ENCODE measurements at places on chromosomes 11 and 22.

DNA sequence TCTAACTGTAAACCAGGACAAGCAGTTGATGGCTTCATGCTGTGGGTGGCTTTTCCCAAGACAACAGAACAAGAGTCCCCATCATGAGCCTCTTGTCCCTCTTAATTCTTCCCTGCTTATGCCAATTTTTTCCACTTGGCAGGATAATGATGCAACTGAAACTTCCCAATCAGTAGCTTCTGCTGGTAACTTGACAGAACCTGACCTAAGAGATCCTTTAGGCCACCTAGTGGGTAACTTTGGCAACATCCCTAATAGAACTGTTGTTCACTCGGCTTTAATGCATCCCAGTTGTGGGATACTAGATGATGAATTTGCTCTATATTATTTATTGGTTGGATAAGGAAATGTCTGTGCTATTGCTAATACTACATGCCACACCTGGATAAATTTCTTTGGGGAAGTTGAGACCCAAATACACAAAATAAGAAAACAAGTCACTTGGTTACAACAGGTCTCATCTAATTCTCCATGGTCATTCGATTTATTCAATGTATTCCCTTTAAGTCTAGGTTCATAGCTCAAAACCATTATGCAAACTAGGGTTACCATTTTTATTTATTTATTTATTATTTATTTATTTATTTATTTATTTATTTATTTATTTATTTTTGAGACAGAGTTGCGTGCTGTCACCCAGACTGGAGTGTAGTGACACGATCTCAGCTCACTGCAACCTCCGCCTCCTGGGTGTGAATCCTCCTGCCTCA is 41.4 kb upstream of the NFAM1 start:
- peak; percentile 49 for DNase-seq

DNA sequence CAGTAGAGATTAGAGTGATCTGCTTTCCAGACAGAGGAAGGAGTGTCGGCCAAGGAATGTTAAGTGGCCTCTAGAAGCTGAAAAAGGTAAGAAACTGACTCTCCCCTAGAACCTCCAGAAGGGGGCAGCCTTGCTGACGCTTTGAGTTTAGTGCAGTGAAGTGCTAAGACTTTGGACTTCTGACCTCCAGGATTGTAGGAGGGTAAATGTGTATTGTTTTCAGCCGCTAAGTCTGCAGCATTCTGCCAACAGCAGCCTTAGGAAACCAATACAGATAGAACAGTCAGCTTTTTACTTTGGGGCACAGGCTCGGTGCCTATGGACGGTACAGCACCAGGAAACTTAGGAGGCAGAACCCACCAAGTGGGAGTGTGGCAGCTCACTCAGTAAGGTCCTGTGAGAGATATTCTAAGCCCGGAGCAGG is 3.6 kb upstream of the TBC1D22A start:
- DNase-seq = peak; percentile 66

DNA sequence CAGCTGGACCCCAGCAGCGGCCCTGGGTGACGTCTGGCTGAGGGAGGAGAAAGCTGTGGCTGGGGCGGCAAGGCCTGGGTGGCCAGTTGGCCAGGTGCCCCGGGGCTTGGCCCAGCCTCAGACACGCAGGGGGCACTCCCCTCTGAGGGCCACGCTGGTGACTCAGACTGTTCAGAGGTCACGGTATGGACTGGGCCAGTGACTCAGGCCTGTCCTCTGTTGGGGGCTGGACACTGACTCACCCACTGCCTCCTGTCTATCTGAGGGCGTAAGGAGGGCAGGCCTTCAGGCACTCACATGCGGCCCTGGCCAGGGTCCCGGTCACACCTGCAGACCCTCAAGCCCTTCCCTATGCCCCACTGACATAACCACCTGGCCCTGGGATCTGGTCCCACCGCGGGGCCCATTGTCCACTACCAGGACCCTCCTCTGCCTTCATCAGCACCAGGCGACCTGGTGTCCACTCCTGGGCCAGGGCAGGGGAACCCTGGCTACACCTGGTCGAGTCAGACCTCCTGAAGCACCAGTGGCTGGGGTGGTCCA is 3.7 kb upstream of the MUC5AC start:
- peak; percentile 46 for DNase-seq

DNA sequence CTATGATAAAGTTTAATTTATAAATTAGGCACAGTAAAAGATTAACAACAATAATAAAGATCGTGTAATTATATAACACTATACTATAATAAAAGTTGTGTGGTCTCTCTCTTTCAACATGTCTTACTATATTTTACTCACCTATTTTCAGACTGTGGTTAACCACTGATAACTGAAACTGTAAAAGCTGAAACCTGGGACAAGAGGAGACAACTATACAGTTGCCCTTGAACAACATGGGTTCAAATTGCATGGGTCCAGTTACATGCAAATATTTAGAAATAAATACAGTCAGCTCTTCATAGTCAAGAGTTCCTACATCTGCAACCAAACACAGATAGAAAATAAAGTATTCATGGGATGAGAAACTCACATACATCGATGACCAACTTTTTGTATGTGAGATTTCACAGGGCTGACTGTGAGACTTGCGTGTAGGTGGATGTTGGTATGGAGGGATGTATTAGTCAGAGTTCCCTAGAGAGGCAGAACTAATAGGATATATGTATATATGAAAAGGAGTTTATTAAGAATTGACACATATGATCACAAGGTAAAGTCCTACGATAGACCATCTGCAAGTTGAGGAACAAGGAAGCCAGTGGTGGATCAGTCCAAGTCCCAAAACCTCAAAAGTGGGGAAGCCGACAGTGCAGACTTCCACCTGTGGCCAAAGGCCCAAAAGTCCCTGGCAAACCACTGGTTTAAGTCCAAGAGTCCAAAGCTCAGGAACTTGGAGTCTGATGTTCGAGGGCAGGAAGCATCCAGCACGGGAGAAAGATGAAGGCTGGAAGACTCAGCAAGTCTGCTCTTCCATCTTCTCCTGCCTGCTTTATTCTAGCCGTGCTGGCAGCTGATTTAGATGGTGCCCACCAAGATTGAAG is 359.5 kb downstream of the INSC start:
- no peak for DNase-seq

DNA sequence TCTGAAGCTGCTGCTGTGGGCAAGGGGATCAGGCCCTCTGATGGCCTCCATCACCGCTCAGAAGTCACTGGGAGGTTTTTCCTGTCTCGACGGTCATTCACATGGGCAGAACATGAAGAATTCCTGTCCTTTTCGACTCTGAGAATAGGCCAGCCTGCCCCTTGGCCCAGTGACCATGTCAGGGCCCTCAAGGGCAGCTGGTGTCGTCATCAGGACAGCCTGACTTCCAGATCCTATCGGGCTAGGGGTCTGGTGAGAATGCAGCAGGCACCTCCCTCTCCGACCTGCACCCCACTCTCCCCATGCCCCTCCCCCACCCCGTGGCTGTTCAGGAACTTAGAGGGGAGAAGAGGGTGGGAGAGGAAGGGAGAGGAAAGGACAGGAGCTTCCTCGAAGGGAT is 3.6 kb downstream of the TP53I11 start:
- no peak for DNase-seq

DNA sequence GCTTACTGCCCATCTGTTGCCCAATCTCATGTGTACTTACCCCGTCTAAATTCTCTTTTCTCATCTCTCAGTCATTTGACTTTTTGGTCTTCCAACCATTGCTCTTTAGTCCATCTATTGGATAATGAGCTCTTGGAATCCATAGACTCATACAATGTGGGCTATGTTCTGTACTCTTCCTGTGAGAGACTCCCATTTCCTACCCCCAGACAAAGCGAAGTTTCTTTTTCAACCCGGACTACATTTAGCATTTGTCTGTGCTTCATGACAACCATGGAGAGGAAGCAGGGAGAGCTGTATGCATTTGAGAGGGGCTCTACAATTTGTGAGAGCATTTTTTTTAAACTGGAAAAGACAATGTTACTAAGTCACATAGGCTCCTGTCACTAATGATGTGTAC is 4.0 kb upstream of the ARHGAP42 start:
- DNase-seq = no peak

- DNase-seq = no peak
Observed at GRCh38 chr11:63814383-63814736, 1.1 kb downstream of the SPINDOC start.

DNA sequence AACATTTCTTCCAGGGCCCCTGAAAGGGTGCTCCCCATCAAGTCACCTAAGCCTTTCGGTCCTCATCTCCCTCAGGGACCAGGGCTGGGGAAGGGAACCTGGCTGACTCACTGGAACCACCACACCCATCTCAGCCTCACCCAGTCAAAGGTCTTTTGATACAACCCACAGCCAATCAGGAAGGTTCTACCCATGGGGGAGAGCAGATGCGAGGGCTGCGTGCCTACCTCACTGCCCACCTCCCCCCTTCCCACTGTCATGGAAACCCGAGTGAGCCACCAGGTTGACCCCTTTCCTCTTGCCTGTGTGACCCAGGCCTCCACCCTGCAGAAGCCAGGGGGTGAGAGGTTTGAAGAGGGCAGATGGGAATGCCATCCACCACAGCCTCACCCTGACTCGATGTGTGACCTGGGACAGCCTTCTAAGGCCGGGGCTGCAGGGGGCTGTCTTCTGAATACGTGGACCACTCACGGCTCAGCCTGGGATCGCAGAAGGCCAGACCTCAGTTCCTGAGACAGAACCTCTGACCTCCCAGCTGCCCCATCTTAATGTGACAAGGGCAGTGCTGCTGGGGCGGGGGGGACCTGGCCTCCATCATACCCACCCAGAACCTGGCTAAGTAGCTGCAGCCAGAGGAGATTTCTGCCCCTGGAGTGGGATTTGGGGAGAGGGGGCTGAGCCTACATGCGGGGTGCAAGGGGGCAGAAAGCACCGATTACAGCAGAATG is 2.7 kb downstream of the MDK start:
- no peak for DNase-seq

- DNase-seq = no peak
Observed at GRCh38 chr22:38989466-38989865, 7.3 kb downstream of the APOBEC3B start.

GRCh38 chr11:60363542-60364470 is 14.5 kb upstream of the MS4A7 start:
- DNase-seq = peak; percentile 75

DNA sequence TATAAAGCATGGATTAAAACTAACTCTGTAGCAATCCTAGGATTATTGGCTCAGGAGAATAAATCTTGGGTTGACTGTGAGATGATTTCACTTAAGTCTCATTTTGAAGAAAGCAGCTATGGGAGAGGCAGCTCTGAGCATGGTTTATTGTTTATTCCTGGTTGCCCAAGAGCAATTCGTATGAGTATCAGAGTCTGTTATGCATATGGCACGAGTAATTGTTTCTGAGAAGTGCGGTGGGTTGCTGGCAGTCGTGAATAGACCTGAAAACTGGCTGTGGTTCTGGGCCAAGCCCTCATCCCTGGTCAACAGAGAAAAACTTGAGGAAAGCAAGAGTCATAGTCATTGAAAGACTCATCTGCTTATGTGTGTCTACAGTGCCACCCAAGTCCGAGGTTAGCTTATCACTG is 26.8 kb downstream of the DIXDC1 start:
- no peak for DNase-seq

GRCh38 chr11:63001456-63001855 is 14.2 kb downstream of the SLC22A8 start:
- DNase-seq = no peak

DNA sequence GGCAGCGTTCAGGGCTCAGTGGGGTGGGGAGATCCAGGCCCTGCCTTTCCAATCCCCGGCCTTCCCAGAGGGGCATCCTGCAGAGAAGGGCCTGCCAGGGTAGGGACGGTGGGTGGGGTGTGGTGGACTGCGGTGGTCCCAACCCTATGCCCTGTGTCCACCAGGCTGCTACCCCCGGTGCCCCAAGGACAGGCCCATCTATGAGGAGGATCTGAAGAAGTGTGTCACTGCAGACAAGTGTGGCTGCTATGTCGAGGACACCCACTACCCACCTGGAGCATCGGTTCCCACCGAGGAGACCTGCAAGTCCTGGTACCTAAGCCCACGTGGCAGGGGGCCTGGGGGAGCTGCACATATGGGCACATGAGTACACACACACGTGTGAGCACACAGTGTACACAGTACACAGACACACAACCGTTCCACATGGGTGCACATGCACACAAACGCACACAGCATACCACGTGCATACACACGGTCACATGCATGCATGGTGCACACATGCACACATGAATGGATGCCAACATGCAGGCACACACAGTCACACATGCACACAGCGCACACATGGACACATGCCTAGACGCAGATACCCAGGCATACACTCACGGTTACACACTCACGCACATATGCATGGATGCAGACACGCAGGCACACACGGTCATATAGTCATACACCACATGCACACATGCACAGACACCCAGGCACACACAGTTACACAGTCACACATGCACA is 16.1 kb downstream of the MUC2 start:
- no peak for DNase-seq

GRCh38 chr11:72230764-72231365 is 6.3 kb downstream of the INPPL1 start:
- DNase-seq = no peak

GRCh38 chr22:21796863-21797262 is 61.3 kb upstream of the YPEL1 start:
- DNase-seq = peak; percentile 38

- no peak for DNase-seq
Observed at GRCh38 chr11:6321961-6322362, 1.7 kb upstream of the CAVIN3 start.

- DNase-seq = peak; percentile 84
Observed at GRCh38 chr22:20430720-20431510, 6.7 kb downstream of the SCARF2 start.

DNA sequence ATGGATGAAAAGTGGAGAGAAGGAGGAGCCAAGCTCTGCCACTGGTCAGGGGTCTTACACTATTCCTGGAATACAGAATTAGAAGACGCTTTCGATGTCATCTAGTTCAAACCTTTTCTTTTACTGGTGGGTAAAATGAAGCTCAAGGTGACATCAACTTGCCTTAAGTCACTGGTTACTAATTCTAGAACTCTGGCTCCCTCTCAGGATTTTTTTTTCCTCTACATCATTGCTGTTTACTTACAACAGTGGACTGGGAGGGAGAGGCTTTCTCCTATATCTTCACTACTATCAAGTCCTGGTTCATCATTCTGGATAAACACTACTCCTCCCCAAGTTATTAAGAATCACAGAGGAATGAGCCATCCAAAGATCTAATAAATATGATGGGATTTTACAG is 82.9 kb downstream of the ETS1 start:
- DNase-seq = no peak
